ENCODE measurements at places on chromosomes 16 and 17.
A peak's percentile ranks its signal among the peaks of the same experiment; 100 is the strongest.

DNA sequence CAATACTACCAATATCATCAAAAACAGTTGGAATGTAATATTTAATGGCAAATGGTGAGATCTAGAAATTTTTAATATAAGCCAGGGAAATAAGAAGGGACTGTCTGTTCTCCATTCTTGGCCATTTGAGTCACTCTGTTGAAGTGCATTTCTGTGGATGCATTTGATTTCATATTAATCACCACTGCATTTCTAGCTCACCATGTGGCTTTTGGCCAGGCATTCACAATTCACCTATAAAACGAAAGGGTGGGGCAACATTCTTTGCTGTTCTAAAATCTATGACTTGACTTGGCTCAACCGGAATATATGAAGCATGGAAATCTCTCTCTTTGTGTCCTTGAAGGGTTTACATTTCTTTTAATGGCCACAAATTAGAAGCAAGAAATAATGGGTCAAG is 483.0 kb downstream of the SLC39A11 start:
- H3K4me3 ChIP-seq = no peak overlapping the region
- no peak for DNase-seq
- H3K4me1 ChIP-seq = no peaks in the 10 kb centered on the region
- no peaks in the 10 kb centered on the region for H3K27me3 ChIP-seq
- H3K27ac ChIP-seq = no peak overlapping the region

- H3K27me3 ChIP-seq = no peaks in the 10 kb centered on the region
- no peak overlapping the region for H3K4me3 ChIP-seq
- H3K36me3 ChIP-seq = peaks cover 25% of the 10 kb centered on the region
- H3K4me1 ChIP-seq = peaks cover 17% of the 10 kb centered on the region
- no peak for DNase-seq
- H3K27ac ChIP-seq = no peak overlapping the region
These were observed 17.7 kb downstream of the SLC7A5 start for GRCh38 chr16:87851601-87852000.

- H3K27ac ChIP-seq = no peak overlapping the region
- H3K4me1 ChIP-seq = peaks cover 4% of the 10 kb centered on the region
- no peaks in the 10 kb centered on the region for H3K27me3 ChIP-seq
- no peak overlapping the region for H3K4me3 ChIP-seq
- DNase-seq = no peak
These were observed 19.8 kb downstream of the PPL start for GRCh38 chr16:4917117-4917516.

DNA sequence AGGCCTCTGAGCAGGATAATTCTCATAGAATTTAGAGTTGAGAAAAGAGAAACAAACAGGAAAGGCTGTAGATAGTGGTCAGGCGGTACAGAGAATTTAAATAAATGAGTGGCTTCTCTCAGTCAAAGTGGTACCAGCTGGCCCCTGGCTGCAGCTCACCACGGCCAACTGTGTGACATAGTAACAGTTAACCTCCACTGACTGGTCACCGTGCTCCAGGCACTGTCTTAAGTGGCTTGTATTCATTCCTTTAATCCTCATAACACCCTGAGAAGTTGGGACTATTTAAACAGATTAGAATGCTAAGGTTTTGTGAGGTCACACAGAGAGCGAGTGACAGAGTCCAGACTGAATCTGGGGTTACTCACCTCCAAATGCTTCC is 108.9 kb downstream of the GNAO1 start:
- H3K4me3 ChIP-seq = no peak overlapping the region
- peaks cover 2% of the 10 kb centered on the region for H3K4me1 ChIP-seq
- DNase-seq = no peak

- DNase-seq = no peak
- no peaks in the 10 kb centered on the region for H3K36me3 ChIP-seq
- H3K4me1 ChIP-seq = peaks cover 2% of the 10 kb centered on the region
These were observed 458 bp downstream of the GFOD2 start for GRCh38 chr16:67718668-67719047.

GRCh38 chr16:27408602-27409031 is 6.6 kb downstream of the IL21R start:
- DNase-seq = no peak
- no peaks in the 10 kb centered on the region for H3K27me3 ChIP-seq
- no peaks in the 10 kb centered on the region for H3K36me3 ChIP-seq
- H3K4me3 ChIP-seq = no peak overlapping the region
- no peak overlapping the region for H3K27ac ChIP-seq
- no peaks in the 10 kb centered on the region for H3K4me1 ChIP-seq

- H3K27me3 ChIP-seq = no peaks in the 10 kb centered on the region
- H3K4me1 ChIP-seq = peaks cover 4% of the 10 kb centered on the region
- H3K36me3 ChIP-seq = no peaks in the 10 kb centered on the region
- H3K27ac ChIP-seq = no peak overlapping the region
These were observed 37.2 kb upstream of the HS3ST3A1 start for GRCh38 chr17:13638855-13639458.

GRCh38 chr17:1054656-1055055 is 57.7 kb downstream of the TIMM22 start:
- H3K27me3 ChIP-seq = no peaks in the 10 kb centered on the region
- no peak overlapping the region for H3K27ac ChIP-seq
- DNase-seq = no peak
- H3K4me1 ChIP-seq = no peaks in the 10 kb centered on the region
- H3K36me3 ChIP-seq = no peaks in the 10 kb centered on the region

DNA sequence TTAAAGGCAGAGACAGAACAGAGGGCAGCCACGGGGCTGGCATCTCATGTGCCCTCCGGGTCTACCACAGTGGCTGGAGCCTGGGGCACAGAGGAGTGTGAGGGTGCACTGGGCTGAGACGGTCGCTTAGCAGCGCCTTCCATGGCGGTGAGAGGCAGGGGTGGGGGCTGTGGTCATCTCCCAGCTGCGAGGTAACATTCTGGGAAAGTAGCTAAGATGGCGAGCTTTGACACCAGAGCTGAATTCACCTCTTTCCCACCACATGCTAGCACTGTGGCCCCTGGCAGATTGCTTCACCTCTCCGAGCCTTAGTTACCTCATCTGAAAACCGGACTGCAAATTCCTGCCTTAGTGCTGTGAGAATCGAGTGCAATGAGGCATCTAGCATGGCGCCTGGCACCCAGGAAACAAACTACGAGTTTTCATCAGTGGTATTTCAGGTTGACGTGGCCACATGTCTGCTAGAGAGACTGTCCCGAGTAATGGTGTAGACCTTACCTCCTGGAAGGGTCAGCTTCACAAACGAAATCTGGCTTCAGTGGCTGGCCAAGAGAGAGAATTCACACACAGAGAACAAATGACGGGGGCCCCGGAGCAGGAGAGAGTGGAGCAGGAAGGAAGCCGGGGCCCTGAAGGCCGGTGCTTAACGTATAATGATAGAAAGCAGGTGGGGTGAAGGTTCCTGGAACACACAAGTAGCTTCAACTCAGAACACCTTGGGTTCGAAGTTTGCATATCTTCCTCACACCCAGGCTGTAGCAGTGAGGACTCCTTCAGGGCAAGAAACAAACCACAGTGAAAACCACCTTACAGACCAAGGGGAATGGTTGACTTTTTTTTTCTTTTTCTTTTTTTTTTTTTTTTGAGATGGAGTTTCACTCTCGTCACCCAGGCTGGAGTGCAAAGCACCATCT is 63.9 kb upstream of the RPH3AL start:
- H3K4me3 ChIP-seq = no peak overlapping the region
- DNase-seq = no peak
- H3K27me3 ChIP-seq = no peaks in the 10 kb centered on the region
- H3K27ac ChIP-seq = no peak overlapping the region

DNA sequence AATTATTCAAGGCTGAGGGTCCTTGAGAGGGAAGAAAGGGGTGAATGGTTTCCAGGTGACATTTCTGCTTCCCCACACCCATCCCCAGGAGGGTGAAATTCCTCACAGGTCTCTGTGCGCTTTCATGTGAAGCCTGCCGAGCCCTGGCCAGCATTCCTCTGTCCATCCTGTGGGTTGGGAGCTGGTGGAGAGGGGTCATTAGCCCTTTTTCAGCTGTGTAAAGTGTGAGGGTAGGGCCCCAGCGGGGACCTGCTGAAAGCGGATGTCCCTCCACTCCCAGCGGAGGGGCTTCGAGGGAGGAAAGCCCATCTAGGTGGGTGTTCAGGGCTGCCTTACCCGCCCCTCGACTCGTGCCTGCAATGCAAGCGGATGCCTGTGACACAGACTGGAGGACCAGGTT is 53.3 kb upstream of the DLX4 start:
- H3K27ac ChIP-seq = no peak overlapping the region
- H3K36me3 ChIP-seq = no peaks in the 10 kb centered on the region
- peaks cover 5% of the 10 kb centered on the region for H3K27me3 ChIP-seq
- peaks cover 5% of the 10 kb centered on the region for H3K4me1 ChIP-seq

DNA sequence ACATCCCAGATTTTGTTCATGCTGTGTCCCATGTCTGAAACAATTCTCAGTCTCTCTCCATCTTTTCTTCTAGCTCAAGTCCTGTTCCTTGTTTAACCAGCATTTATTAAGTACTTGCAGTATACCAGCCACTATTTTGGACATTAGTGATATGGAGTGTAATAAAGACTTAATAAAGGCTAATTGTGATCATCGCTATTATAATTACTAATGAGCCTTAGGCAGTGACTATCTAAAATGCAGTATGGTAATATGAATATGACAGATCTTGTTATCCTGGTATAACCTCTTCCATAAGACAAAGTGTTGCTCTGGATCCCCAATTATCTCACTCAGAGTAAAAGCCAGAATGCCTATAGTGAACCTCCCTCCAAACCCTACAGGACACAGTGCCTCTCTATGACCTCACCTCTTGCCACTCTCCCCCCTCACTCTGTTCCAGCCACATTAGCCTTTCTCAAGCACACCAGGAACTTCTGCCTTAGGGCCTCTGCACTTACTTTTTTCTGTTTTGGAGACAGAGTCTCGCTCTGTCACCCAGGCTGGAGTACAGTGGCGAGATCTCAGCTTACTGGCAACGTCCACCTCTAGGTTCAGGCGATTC is 1.8 kb upstream of the FLOT2 start:
- no peak overlapping the region for H3K4me3 ChIP-seq
- no peak overlapping the region for H3K27ac ChIP-seq

DNA sequence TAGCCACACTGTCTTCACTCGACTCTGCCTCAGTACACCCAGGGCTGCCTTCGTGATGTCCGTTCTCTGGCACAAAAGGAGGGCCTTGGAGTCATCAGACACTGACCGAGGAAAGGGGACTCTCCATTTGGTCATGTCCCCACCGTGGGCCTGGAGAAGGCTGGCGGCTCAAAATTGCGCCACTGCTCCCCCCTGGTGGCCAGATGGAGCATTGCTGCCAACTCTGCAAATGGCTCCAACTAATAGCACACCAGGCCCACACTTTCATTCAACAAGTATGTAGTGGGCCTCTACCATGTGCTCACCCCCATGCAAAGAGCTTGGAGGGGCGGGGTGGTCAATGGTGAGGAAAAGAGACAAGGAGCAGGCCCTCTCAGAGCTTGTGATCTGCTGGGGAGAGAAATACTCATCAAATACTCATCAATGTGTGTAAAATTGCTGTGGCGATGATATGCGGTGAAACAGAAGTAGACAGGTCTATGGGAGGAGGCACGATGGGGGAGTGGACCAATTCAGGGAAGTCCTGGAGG is 5.2 kb upstream of the GRIN2C start:
- H3K27ac ChIP-seq = no peak overlapping the region
- DNase-seq = no peak
- peaks cover 18% of the 10 kb centered on the region for H3K27me3 ChIP-seq

- no peaks in the 10 kb centered on the region for H3K4me1 ChIP-seq
- no peak overlapping the region for H3K27ac ChIP-seq
- no peaks in the 10 kb centered on the region for H3K27me3 ChIP-seq
- no peak for DNase-seq
These were observed 106.2 kb upstream of the HS3ST4 start for GRCh38 chr16:25585526-25585925.

- H3K4me3 ChIP-seq = no peak overlapping the region
- no peak overlapping the region for H3K27ac ChIP-seq
- no peaks in the 10 kb centered on the region for H3K36me3 ChIP-seq
- no peaks in the 10 kb centered on the region for H3K4me1 ChIP-seq
These were observed 6.2 kb downstream of the PSMD12 start for GRCh38 chr17:67359960-67360791.

- H3K4me3 ChIP-seq = no peak overlapping the region
- no peaks in the 10 kb centered on the region for H3K36me3 ChIP-seq
- H3K27me3 ChIP-seq = no peaks in the 10 kb centered on the region
- DNase-seq = no peak
- H3K27ac ChIP-seq = no peak overlapping the region
These were observed 21.8 kb downstream of the CBFB start for GRCh38 chr16:67050796-67051195.

DNA sequence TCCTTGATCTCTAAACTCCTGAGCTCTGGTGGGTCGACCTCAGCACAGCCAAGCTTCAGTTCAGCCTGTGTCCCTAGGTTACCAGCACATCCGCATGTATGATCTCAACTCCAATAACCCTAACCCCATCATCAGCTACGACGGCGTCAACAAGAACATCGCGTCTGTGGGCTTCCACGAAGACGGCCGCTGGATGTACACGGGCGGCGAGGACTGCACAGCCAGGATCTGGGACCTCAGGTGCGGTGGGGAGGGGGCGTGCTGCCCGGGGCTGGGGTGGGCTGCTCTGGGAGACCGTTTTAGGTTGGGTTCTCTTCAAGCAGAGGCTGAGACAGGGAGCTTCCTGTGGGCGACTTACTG is 1.1 kb downstream of the MLST8 start:
- no peak for DNase-seq
- peaks cover 7% of the 10 kb centered on the region for H3K4me1 ChIP-seq
- no peak overlapping the region for H3K27ac ChIP-seq

- no peaks in the 10 kb centered on the region for H3K36me3 ChIP-seq
- H3K27me3 ChIP-seq = no peaks in the 10 kb centered on the region
- H3K27ac ChIP-seq = no peak overlapping the region
These were observed 62.8 kb upstream of the SIAH1 start for GRCh38 chr16:48447940-48448536.

GRCh38 chr16:12661656-12662172 is 142.0 kb downstream of the CPPED1 start:
- H3K27ac ChIP-seq = no peak overlapping the region
- no peaks in the 10 kb centered on the region for H3K27me3 ChIP-seq
- no peak overlapping the region for H3K4me3 ChIP-seq
- H3K4me1 ChIP-seq = no peaks in the 10 kb centered on the region
- DNase-seq = peak; percentile 58
- H3K36me3 ChIP-seq = no peaks in the 10 kb centered on the region

DNA sequence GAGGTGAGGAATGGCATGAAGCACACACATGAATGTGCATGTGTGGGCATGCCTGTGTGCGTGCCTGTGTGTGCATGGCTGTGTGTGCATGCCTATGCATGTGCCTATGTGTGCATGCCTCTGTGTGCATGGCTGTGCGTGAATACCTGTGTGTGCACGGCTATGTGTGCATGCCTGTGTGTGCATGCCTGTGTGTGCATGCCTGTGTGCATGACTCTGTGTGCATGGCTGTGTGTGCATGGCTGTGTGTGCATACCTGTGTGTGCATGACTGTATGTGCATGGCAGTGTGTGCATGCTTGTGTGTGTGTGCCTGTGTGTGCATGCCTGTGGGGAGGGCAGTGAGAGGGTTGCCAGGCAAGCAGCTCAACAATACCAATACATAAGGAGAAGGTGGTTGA is 276.5 kb upstream of the ERCC4 start:
- DNase-seq = no peak
- H3K4me3 ChIP-seq = no peak overlapping the region
- H3K27ac ChIP-seq = no peak overlapping the region

GRCh38 chr17:44917456-44917855 is 2.2 kb upstream of the GFAP start:
- DNase-seq = no peak
- H3K27ac ChIP-seq = no peak overlapping the region
- H3K4me1 ChIP-seq = peaks cover 8% of the 10 kb centered on the region
- no peak overlapping the region for H3K4me3 ChIP-seq
- H3K36me3 ChIP-seq = no peaks in the 10 kb centered on the region
